Stimulated activated CD4-positive, alpha-beta T cell treated with anti-CD3 and anti-CD28 coated beads, Interleukin-4, amount 100 ng/mL, for 4 hours (primary cell): ENCODE measurements at places on chromosomes 2 and 18.

DNA sequence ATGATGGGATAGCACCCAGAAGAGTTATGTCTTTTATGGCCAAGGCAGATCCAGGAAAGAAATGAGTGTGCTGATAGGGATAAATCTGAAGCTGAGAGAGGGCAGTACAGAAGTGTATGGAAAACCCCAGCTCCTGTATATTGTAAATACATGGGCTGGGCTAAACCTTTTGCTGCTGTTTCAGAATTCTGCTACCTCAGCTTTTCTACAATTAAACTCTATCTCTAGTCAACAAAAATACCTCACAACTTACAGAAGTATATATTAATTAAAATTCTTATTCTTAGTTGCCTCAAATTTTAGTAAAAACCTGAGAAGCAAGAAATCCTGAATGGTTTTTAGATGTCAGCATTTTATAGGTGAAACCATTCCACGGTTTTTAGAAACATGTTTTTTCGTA lies 889.5 kb upstream of the NXPH2 start:
- no peak for DNase-seq

GRCh38 chr18:30234755-30235154 lies 807.8 kb downstream of the DSC3 start:
- no peak for DNase-seq

DNA sequence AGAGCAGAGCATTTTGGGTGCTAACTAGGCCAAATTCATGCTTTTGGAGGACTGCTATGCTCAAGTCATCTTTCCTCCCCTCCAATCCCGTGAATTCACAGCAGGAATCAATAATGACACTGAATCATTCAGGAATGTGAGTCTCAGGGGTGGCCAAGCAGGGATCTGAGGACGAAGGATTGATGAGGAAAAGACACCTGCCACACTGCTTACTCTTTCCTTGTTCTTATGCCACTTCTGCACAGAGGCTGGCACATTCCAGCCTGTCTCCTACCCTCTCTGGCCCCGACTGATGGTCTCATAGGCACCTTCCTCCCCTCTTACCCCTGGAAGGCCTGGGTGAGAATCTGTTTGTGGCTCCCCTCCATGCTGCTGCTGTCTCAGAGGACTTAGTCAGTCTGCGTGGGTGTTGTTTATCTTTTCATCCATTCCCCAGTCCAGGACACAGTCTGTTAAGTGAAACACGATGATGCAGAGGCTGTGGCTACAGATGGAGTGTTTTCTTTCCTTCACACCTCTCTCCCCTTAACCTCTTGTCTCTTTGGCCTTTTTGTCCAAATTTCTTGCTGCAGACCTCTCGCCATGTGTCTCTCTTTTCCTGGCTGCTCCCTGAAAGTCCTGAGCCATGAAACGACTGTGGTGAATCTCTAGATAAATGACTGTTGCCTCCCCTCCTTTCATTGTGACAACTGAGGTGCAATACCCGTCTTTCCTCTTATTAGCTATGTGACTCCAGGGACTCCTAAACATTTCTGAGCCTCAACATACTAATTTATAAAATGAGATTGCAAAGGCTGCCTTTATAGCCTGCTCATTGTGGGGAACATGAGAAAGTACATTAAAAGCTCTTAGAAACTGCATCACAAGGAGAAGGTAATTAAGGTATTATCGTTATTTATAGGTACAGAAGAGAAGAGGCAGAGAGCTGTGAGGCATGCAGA lies 86.9 kb downstream of the RDH14 start:
- no peak for DNase-seq

GRCh38 chr2:172086241-172087206 lies 1.2 kb downstream of the DLX1 start:
- peak; percentile 55 for DNase-seq

GRCh38 chr2:67566285-67566684 lies 169.2 kb downstream of the ETAA1 start:
- no peak for DNase-seq

DNA sequence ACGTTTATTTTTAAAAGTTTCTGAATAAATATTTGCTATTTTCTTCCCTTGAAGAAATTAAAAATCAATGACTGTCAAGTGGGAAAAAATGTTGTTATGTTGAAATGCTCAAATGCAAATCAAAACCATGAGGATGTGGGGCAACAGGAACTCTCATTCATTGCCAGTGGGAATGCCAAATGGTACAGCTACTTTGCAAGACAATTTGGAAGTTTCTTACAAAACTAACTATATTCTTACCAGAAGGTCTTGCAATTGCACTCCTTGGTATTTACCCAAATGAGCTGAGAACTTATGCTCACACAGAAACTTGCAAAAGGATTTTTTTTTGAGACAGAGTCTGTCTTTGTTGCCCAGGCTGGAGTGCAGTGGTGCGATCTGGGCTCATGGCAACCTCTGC lies 7.4 kb upstream of the ACTG2 start:
- DNase-seq = no peak

DNA sequence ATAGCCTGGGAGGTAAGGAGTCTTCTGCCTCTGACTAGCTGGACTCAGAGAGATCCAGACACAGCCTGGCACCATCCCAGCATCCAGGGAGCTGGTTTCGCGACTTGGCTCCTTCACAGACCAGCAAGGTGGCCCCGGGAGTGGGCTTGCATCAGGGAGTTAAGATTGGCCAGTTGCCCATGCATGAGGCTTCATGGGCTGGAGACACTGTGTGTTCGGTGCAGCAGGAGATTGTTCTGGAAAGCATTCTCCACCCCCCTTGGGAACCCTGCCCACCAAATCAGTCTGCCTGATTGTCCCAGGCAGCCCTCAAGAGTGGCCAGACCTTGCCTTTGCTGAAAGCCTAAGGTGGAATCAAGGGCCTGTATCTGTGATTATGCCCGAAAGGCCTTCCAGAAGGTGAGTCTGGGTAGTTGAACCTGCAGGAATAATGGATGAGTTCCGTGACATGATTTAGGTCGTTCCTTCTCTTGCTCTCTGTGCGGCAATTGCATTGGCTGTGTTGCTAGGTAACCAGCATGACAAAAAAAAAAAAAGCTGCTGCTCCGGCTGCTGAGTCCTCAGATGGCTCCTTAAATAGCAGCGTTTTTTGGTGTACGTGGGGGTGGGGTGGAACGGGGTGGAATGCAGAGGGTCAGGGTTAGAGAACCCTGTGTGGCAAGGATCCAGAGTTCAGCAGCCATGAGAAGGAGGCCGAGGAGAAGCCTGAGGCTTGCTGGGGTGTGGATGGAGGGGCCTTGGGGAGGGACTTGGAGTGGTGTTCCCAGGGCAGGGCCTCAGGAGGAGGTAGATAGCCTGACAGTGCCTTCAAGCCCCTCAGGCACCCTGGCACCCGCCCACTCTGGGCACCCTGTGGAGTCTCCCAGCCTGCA lies 93.0 kb upstream of the MCFD2 start:
- no peak for DNase-seq

- no peak for DNase-seq
These were observed 121.6 kb downstream of the SP100 start for GRCh38 chr2:230537531-230537976.

DNA sequence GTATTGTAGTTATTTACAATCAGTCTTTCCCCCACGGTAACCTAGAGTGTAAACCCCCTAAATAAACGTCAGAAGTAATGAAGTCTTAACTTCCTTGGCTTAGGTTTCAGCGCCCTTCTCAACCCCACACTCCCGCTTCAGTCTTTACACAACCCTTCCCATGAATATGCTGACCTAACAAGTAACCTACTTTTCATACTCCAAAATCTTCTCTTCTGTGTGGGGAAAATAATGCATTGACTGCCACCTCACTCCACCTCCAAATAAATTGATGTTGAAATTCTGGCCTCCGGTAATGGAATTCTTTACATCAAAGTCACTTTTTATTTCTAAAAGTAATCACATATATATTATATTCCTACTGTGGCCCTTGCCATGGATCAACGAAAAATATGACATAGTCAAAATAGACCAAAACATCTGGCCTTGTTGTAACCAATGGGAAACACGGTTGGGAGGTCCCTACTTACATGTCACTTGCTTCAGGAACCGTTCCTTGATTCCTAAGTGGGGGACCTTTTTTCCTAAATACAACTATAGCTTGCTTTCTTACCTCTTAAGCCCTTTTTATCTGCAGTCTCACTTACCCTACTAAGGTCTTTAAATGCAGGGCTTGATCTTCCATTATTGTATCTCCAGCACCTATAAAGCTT lies 961 bp downstream of the GEN1 start:
- DNase-seq = no peak

DNA sequence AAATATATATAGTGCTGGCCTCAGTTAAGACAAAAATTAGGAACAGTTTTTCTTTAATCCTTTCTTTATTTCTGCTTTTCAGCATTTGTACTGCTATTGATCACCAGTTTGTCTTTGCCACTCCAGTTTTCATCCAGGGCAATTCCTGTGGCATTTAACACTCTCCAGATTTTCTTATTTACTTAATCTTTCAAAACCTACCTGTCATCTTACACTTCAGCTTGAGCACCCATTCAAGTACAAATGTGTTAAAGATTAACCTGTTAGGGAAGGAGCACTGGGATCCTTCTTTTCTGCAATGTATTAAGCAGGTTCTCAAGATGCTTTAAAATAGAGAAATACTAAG lies 101.8 kb upstream of the SCN1A start:
- no peak for DNase-seq

DNA sequence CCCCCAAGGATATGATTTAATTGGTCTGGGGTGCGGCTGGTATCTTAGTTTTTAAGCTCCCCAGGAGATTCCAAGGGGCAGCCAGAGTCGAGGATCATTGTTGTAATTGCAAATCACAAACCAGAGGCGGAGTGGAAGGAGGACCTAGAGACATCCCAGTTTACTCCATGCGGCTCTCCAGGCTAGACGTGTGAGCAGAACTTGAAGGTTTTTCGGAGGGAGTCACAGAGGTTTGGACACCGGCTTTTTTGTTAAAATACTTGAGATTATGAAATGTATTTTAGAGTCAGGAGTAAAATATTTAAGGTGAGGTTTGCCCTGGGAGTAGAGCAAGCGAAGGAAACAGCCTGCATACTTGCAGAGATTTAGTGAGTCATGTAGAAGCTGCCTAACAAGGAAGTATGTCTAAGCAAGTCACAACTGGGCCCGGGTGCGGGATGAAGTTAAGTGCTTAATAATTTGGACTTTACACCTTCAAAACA lies 39.5 kb downstream of the TGOLN2 start:
- DNase-seq = no peak

DNA sequence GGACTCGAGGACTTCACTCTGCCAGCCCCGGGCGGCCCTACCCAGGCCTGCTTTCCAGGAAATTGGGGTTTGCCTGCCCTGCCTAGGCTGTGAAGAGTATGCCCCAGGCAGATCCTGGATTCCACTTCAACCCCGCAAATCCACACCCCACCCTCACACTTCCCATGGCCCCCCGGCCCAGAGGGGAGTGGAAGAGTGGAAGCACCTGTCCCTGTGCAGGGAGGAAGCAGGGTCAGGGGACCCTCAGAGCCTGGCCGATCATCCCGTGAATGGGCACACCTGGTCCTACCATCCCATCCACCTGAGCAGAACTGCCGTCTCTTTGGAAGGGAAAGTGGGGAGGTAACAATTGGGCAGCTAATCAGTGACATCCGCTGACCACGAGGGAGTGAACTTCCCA lies 245.2 kb downstream of the EIPR1 start:
- DNase-seq = no peak

DNA sequence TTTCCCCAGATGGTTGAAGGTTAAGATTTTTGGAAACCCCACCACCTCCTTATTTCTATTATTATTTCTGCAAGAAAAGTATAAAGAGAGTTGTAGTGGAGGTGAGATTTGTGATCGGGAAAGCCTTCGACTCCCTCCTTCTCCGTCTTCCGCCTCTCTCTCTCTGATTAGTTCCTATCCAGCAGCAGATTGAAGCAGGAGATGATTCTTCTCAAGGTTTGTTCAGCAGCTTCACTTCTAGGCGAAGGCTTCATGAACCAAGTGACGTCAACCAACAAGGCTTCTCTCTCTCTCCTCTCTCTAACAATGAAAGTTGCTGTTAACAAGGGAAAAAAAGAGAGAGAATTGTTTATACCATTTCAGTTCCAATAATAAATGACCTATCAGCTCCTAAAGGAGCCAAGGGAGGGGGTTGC lies at the start of gene BAZ2B:
BAZ2B (minus strand) TSS at position 263 of the 416 bp plus-strand sequence. CDS start 137,829 bp downstream, outside the sequence.
- no peak for DNase-seq

- peak; percentile 23 for DNase-seq
These were observed 584 bp downstream of the PPP4R1 start for GRCh38 chr18:9613550-9614400.

DNA sequence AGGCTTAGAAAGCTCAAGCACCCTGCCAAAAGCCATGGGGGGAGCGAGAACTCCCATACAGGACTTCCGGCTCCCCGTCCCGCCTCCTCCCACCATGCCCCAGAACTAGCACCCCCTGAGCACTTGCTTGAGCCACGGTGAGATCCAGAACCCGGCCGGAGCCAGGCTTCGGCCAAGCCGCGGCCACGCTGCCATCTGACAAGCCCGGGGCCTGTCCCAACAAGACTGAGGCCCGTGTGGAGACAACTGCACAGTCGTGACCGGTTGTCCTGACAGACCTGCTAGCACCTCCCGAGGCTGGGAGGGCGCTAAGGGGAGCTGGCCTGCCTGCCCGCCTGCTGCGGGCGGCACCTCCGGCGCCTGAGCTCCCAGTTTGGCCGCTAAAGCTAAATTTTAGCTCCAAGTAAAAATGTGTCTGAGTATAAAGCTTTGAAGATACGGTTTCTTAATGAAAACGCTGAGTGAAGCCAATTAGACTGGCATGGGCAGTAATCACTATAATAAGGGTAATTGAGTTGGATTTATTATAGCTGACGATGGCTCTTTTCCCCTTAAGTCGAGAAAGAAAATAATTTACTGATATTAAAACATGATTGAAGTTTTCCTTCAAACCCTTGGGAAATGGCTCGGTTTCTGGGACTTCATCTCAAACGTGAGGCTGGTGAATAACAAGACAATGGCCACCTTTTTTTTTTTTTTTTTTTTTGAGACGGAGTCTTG lies 78.3 kb upstream of the ODC1 start:
- DNase-seq = no peak

GRCh38 chr2:203873921-203874631 lies 6.5 kb downstream of the CTLA4 start:
- DNase-seq = no peak

GRCh38 chr2:98016908-98017670 lies 21.3 kb upstream of the TMEM131 start:
- DNase-seq = no peak

GRCh38 chr18:54147439-54147838 lies 77.0 kb downstream of the MBD2 start:
- no peak for DNase-seq

DNA sequence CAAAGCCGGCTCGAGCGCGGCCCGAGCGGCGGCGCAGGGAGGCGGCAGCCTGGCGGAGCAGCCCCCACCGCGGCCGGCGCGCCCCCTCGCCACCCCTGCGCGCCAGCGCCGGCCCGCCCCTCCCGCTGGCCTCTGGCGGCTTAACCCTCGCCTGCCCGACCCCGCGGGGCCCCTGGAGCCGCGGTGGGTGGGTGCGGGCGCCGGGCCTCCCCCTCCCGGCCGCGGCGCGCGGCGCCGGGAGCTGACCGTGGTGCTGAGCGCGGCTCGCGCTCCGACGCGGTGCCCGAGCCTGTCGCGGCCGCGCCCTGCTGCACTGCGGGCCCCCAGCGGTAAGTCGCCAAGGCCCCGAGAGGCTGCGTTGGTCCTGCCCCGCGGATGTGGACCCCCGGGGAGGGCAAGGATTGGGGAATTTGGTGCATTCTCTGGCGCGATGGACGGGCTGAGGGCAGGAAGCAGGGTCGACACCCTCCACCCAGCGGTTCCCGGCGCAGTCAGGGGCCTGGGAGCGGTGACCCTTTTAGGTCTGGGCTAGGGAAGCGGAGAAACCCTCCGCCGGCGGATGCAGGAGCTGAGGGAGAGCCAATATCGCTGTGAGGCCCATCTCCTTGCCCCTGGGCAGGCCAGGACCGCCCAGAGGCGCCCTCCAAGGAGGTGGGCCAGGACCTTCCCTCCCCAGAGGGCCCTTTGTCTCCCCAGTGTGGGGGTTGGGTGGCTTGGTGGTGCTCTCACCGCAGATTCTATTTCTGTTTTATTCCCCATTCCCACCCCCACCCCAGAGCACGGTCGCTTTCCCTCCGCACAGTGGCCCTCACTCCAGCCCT lies 923 bp downstream of the AMER3 start:
- no peak for DNase-seq
